ENCODE measurements at places on chromosomes 3 and 15. TPM values are rescaled to one million over a fixed set of nuclear protein-coding genes. Genes with fewer than 3 reads are reported as not detected.
A peak's percentile ranks its signal among the peaks of the same experiment; 100 is the strongest.

GRCh38 chr15:89127054-89127702 is 38.9 kb downstream of the ABHD2 start:
- H3K4me1 ChIP-seq: peaks cover 16% of the 10 kb centered on the region
- H3K27ac ChIP-seq: peak overlapping the region; percentile 60
- DNase-seq: no peak
- no peaks in the 10 kb centered on the region for H3K27me3 ChIP-seq

GRCh38 chr3:42473083-42473932 is 29.1 kb upstream of the VIPR1 start:
- H3K4me3 ChIP-seq: no peak overlapping the region
- no peaks in the 10 kb centered on the region for H3K27me3 ChIP-seq
- peak; percentile 51 for DNase-seq

DNA sequence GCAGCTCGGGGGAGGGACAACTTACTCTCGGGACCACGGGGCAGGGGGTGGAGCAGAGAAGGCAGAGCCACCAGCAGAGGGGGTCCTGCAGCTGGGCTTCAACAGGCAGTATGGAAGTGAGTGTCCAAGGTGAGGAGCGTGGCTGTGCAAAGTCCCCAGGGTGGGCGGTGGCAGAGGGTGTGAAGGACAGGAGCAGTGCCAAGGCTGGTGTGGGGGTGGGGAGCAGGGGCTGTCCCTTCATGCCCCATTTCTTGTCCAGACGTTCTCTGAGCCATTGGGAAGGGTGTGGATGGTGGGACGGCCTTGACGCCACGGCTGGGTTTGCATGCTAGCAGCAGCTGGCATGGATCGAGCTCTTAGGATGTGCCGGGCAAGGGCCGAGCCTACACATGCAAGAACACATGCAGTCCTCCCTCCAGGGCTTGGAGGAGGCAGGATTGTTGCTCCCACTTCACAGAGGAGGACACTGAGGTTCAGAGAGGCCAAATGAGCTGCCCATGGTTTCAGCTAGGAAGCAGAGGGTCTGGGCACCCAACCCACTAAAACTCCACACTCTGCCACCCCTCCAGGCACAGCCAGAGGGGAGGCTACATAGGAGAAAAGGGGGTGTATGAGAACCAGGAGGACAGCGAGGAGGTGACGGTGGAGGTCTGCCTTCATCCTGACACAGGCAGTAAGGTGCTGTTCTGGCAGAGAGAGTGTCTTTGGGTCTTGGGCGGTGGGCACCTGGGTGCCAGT is 93.6 kb downstream of the TBC1D2B start:
- H3K4me1 ChIP-seq: peaks cover 28% of the 10 kb centered on the region
- H3K27me3 ChIP-seq: no peaks in the 10 kb centered on the region
- H3K4me3 ChIP-seq: no peak overlapping the region
- no peak for DNase-seq
- H3K27ac ChIP-seq: no peak overlapping the region
- no peaks in the 10 kb centered on the region for H3K36me3 ChIP-seq

- no peak for DNase-seq
- H3K36me3 ChIP-seq: no peaks in the 10 kb centered on the region
- no peak overlapping the region for H3K27ac ChIP-seq
- no peaks in the 10 kb centered on the region for H3K27me3 ChIP-seq
- H3K4me3 ChIP-seq: no peak overlapping the region
- no peaks in the 10 kb centered on the region for H3K4me1 ChIP-seq
These were observed 129.3 kb upstream of the CD96 start for GRCh38 chr3:111412656-111413055.

The AGBL1 gene
- 0.08 TPM for polyA plus RNA-seq

The IQCH gene
- 1.1 TPM for polyA plus RNA-seq

The WWTR1 gene
- 29.3 TPM for polyA plus RNA-seq

The EXOSC7 gene
- polyA plus RNA-seq: 67.2 TPM

The FSTL1 gene
- polyA plus RNA-seq: 79.0 TPM
